ENCODE measurements at places on chromosomes 6 and 20.

- no peak for DNase-seq
Measured at GRCh38 chr20:51335329-51335841, 207.1 kb downstream of the NFATC2 start.

GRCh38 chr6:21219856-21220255 lies 373.7 kb upstream of the SOX4 start:
- DNase-seq: no peak

- no peak for DNase-seq
Measured at GRCh38 chr6:116949964-116950363, 72.9 kb downstream of the RFX6 start.

GRCh38 chr6:1316489-1316971 lies 4.6 kb downstream of the FOXQ1 start:
- DNase-seq: no peak

DNA sequence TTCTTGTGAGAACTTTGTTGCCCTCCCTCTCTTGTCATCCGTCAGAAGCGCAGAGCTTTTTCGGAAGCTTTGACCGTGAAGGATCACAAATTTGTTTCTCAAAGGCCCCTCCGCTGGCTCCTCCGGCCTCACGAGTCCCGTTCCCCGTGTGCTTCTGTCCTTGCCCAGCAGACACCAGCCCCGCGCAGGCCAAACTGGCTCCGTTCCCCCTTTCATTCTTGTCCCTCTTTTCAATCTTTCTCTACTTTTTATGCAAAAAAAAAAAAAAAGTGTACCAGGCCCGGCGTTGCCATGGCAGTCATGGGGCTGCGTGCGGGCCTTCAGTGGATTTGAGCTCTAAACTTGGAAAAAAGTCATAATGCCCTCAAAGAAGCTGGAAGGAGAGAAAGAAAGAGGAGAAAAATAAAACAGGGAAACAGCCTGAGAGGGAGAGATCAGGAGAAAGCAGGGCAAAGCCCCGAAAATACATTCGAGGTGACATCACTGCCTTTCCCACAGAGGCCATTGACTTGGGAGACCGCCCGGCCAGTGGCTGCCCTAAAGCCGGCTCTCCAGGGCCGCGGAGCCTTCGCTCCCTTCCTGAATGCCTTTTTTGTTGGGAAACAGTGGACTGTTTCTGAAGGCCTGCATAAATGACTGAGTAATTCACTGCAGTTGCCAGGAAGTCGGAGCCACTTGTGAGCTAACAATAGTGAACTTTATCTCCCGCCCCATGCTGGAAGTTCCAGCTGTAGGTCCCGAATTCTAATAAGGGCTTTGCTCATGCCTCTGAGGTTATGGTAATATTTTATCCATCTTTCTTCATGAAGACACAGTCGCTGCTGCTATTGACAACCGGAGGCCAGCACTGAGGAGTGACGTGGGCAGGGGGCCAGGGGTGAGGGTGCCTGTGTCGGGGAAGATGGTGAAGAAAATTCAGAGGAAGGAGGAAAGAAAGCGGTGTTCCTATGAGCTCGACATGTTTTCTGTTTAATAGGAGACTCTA lies 670.9 kb downstream of the QKI start:
- no peak for DNase-seq

- DNase-seq: no peak
Measured at GRCh38 chr6:16729183-16729691, 32.0 kb downstream of the ATXN1 start.

- DNase-seq: no peak
Measured at GRCh38 chr6:168152306-168152963, 73.4 kb upstream of the FRMD1 start.

- no peak for DNase-seq
Measured at GRCh38 chr6:160129881-160130615, 8.4 kb downstream of the SLC22A1 start.

DNA sequence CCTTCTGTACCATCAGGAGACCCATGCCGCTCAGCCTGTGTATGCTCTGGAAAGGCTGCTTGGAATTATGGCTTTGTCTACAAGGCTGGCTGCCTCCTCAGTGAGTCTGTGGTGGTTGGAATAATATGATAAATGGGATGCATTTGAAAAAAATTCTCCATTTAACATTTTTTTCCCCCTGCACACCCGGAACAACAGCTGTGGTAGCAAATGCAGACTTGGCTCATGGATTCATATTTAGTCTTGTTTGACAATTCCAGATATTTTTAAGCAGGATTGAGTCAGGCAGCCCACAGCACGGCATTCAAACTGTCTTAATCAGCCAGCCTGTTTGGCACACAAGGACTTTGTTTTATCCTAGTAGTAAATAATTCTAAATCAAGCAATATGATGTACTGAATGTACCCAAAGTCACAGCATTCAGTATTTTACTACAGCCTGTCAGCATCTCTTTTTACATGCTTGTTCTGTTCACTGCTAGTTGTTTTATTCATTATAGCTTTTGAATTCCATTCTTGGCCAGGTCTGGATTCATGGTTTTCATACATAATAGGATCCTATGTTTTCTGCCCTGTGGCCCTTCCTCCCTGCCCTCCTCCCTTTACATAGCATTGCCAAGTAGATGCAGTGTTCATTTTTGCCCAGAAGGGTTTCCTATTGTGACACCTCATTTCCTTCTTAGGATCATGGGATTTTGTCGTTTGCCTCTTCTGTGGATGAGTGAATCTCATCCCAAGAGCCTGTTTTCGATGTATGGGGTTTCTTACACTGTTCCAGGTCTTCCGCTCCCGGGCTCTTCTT lies 68.1 kb downstream of the LRRC1 start:
- DNase-seq: no peak

GRCh38 chr20:10321138-10321717 lies 102.6 kb downstream of the SNAP25 start:
- no peak for DNase-seq

DNA sequence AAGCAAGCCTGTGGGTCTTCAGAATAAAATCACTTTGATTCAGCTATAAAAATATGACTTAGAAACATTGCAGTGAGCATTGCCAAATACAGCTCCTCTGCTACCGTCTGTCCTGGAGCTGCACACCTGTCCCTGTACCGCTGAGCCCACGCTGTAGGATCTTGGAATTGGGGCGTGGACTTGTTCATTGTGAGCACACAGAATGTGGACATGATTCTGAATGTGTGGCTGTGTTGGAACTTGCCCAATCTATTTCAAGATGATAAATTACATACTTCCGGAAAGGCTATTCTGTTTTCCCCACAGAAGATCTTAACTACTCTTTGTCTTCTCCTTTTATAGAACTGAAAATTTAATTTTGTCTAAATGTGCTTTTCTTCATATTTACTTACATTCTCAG lies 107.3 kb downstream of the UST start:
- DNase-seq: no peak

DNA sequence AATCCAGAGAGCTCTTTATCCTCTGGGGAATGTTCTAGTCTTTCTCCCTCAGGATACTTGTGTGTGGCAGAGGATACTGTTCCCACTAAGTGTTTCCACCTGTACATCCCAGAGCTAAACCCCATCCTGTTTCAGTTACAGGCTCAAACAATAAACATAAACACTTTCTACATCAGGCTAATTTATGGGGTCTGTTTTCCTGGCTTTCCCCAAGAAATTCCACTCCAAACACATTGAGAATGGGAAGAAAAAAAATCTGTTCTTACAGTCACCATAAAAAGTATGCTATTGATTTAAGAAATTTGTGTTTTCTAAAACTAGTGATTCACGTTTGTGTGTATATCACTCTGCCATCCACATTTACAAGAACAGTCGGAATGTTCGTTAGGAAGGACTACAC lies 293.9 kb upstream of the FOXQ1 start:
- no peak for DNase-seq

DNA sequence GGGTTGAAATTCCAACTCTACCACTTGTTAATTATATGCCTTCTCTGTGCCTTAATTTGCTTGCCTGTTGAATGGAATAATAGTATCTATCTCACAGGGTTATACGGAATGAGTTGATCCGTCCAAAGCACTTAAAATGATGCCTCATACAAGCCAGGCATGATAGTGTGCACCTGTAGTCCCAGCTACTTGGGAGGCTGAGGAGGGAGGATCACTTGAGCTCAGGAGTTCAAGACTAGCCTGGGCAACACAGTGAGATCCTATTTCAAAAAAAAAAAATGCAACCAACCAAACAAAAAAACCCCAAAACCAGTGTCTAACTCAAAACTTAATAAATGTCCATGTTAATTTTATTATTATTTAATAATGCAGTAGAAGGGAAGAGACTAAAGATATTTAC lies 35.3 kb downstream of the SAMHD1 start:
- no peak for DNase-seq

DNA sequence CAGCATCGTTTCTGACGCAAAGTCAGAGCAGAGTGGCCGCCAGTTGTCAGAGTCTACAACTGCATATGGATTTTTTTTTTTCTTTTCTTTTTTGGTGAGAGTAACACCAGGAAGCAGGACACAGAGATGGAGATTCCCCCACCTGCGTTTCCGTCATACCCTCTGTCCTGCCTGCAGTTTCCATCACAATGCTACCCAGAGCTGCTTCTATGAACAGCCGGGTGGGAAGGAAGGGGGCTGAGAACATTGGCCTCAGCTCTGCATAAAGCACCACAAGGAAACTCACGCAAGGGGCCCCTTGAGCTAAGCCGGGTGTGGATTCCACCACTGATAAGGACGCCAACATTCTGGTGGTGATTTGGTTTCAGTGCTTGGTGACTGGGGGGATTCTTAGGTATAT lies 183.5 kb upstream of the AFDN start:
- DNase-seq: no peak

DNA sequence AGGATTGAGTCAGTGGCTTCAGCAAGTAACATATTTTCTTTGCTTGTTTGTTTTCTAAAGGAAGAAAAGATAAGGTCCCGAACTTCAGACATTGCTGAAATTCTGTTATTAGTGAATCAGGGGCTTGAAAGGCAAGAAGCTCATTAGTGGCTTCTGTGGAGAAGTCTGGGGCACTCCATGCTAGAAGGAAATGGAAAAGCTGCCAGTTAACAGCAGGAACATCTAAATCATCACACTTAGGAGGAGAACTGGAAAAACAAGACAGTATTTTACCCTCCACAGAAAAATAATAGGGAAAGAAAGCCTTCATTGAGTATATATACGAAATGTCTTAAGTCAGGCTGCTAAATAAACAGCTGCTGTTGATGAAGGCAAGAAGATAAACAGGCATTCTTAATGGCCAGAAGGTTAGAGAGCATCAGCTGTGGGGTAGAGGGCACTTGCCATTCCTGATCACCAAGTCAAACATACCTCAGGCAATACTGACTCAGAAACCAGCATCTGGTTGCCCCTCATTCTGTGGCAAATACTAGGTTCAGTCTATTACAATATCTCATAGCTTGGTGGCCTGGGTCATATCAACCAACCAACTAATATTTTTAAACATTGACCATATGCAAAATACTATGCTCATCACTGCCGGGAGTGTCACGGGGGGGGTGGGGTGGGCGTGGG lies 143.2 kb upstream of the TENT5A start:
- no peak for DNase-seq

DNA sequence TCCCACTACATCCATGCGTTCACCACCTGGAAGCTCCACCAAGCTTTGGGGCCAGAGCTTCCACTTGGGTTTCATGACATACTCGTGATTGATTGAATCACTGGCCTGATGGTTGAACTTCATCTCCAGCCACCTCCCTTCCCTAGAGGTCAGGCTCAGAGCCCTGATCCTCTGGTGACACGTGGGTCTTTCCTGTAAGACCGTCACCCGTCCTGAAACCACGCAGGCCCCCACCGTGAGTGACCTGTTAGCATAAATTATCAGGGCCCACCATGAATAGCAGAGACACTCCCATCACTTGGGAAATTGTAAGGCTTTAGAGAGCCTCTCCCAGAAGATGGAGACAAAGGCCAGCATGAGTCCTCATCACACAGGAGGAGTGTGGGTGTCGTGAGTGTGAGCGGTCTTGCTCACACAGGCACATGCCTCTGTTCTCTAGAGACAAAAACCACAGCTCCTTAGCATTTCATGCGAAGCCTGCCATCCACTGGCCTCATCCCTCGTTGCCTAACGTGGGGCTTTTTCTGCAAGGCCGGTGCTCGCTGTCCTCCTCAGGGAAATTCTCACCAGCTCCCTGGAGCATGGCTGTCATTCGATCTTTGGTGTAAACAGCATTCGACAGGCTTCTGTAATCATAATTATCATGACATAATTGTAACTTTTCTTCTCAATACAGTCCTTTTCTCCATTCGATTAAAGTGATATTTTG lies 65.1 kb upstream of the DUSP22 start:
- DNase-seq: no peak

DNA sequence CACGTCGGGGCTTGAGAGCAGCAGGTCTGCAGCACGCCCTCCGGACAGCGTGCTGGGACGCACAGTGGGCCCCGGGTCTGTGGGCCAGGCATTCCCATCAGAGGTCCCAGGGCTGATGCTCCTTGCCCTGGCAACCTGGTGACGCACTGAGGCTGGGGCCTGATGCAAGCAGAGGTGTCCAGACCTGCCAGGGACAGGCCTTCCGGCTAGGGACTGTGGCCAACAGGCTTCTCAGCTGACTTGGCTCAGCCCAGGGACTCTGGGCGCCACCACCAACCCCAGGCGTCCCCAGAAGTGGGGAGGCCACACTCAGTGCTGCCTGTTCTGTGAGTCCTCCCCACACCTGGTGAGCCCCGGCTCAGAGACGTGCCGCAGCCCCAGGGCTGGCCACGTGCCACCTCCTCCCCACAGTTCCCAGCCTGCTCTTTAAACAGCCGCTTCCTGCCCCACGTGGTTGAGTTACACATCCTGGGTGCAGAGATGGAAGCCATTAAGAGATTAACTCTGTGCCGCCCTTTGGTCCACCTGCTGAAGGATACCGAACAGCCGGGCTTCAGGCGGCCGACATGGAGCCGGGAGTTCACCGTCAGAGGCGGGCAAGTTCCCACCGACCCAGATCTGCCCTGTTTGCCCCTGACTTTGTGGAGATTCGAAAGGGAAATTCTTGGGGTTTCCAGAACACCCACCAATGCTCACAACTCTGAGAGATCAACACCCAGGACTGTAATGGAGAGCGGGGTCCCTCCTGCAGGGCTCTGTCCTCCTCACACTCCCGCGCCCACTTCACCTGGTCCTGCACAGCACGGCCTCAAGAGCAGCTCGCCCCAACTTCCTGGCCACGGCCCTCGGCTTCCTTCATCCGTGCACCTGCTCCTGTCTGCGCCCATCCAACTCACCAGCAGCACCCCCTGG lies 37.6 kb upstream of the ZBP1 start:
- DNase-seq: no peak

- no peak for DNase-seq
Measured at GRCh38 chr20:52035977-52036376, 155.6 kb downstream of the ZFP64 start.

GRCh38 chr20:25193843-25194242 lies 1.7 kb upstream of the ENTPD6 start:
- DNase-seq: no peak

- DNase-seq: no peak
Measured at GRCh38 chr6:136579800-136580199, 29.6 kb upstream of the MAP7 start.

GRCh38 chr6:13573669-13574110 lies 711 bp upstream of the SIRT5 start:
- DNase-seq: no peak

GRCh38 chr20:61640131-61640870 lies 388.2 kb downstream of the CDH4 start:
- no peak for DNase-seq

GRCh38 chr6:26290941-26291340 lies 74.1 kb upstream of the BTN3A2 start:
- no peak for DNase-seq
